PC-9 (cell line): ENCODE measurements at places on chromosomes 6 and 20.

GRCh38 chr6:121691126-121691551 is 255.7 kb downstream of the GJA1 start:
- DNase-seq = no peak

GRCh38 chr20:58702161-58702510 is 9.5 kb downstream of the NPEPL1 start:
- DNase-seq = no peak

- DNase-seq = no peak
Observed at GRCh38 chr6:140475086-140475485, 1100.6 kb upstream of the CITED2 start.

GRCh38 chr6:23455754-23456153 is 670.3 kb upstream of the NRSN1 start:
- DNase-seq = no peak

DNA sequence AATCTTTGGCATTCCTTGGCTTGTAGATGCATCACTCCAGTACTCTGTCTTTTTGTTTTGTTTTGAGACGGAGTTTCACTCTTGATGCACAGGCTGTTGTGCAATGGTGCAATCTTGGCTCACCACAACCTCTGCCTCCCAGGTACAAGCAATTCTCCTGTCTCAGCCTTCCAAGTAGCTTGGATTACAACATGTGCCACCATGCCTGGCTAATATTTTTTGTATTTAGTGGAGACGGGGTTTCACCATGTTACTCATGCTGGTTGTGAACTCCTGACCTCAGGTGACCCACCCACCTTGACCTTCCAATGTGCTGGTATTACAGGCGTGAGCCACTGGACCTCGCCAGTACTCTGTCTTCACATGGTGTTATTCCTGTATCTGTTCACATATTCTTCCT is 35.8 kb upstream of the LGSN start:
- DNase-seq = no peak

- no peak for DNase-seq
Observed at GRCh38 chr6:48563433-48563832, 452.4 kb upstream of the PTCHD4 start.

DNA sequence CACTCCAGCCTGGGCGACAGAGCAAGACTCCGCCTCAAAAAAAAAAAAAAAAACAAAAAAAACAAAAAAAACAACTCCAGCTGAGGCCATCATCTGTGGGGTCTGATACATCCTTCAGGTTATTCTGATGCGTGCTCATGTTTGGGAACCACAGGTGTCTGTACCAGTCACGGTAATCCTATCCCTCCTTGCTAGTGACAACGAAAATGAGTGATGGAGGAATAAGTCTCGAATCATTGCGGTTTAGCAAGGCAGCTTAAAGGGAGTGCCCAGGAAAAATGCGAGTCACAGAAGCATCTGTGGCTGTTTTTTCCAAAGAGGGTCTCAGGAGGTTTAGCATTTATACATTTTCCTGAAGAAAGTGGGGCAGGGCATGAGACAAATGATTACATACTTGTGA is 48.8 kb downstream of the MCUR1 start:
- DNase-seq = peak; percentile 23

DNA sequence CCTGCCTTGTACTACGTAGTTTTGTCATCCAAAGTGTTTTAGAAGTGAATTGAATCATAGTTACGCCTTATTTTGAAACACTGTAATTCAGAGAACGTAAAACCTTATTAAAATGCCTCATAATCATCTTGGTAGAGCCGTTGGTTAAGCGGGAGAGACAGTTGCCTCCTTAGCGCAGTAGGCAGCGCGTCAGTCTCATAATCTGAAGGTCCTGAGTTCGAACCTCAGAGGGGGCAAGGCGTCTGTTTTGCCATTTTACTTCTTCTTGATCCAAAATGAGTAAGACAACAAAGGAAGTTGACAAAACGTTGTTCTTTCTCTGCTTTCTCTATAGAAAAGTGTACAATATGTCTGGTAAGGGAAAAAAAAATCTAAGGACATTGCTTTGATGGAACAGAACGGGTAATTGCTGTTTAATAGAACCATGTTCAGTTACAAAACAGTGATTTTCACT is 20.7 kb upstream of the TRIM27 start:
- peak; percentile 68 for DNase-seq

GRCh38 chr6:34155471-34156300 is 9.8 kb upstream of the GRM4 start:
- DNase-seq = no peak

GRCh38 chr6:75613056-75613501 is 11.4 kb downstream of the SENP6 start:
- DNase-seq = no peak

DNA sequence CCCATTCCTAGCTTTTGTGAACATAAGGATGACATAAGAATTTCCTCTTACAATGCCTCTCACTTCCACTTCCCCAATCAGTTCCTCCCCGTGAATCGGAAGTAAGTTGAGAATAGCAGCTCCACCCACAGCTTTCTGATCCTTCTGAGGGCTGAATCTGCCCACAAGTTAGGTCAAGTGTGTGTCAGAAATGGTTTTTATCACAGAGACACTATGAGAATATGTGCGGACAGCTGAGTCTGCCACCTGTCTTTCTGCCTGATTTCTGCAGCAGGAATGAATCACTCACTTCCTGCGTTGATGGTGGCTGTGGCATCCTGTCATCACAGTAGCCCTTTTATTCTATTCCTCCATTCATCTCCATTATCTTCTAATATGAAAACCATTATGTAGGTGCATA is 70.2 kb downstream of the RIN2 start:
- DNase-seq = peak; percentile 52

DNA sequence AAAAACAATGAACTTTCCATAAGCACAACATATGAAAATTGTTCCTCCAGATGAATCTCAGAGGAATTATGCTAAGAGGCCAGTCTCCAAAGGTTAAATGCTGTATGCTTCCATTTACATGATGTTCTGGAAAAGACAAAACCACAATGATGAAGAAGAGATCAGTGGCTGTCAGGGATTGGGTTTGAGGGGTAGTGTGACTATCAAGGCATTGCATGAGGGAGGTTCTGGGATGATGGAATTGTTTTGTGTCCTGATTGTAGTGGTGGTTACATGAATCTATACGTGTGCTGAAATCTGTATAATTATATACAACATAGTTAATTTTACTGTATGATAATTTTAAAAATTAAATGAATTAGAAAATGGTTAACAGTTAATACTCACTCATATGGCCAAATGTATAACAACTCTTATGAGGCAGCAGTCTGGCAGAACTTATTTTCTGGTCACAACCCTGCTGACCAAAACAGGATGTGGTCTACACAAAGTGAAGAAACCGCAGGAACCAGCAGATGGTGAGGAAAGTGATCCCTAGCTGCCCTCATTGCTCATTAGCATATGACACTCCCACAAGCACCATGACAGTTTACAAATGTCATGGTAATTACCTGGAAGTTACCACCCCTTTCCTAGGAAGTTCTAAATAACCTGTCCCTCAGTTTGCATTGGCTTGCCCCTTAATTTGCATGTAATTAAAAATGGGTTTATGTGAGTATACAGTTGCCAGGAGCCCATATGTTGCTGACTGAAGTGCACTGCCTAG is 31.9 kb downstream of the NSFL1C start:
- DNase-seq = no peak

- DNase-seq = peak; percentile 41
Observed at GRCh38 chr20:3407771-3408637, 535 bp upstream of the DNAAF9 start.
